ENCODE measurements at places on chromosomes 3 and 15.

- DNase-seq: no peak
These were observed 664 bp upstream of the LARP6 start for GRCh38 chr15:70854666-70854976.

DNA sequence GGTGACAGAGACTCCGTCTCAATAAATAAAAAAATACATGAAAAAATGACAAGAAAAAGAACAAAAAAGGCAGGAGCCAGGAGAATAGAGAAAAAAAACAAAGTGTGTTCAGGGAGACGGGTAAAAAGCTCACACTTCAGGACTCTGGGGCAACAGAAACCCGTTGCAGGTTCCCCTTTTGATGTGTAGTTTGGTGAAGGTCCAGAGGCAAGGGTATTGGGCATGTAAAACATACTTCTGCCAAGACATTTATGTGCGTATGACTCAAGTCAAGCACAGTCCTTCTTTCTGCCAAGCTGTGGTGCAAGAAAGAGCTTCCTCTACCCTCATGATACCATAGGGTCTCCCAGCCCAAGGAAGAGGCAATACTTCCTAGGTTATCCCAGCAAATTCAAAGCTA is 33.4 kb upstream of the STRIT1 start:
- DNase-seq: no peak

DNA sequence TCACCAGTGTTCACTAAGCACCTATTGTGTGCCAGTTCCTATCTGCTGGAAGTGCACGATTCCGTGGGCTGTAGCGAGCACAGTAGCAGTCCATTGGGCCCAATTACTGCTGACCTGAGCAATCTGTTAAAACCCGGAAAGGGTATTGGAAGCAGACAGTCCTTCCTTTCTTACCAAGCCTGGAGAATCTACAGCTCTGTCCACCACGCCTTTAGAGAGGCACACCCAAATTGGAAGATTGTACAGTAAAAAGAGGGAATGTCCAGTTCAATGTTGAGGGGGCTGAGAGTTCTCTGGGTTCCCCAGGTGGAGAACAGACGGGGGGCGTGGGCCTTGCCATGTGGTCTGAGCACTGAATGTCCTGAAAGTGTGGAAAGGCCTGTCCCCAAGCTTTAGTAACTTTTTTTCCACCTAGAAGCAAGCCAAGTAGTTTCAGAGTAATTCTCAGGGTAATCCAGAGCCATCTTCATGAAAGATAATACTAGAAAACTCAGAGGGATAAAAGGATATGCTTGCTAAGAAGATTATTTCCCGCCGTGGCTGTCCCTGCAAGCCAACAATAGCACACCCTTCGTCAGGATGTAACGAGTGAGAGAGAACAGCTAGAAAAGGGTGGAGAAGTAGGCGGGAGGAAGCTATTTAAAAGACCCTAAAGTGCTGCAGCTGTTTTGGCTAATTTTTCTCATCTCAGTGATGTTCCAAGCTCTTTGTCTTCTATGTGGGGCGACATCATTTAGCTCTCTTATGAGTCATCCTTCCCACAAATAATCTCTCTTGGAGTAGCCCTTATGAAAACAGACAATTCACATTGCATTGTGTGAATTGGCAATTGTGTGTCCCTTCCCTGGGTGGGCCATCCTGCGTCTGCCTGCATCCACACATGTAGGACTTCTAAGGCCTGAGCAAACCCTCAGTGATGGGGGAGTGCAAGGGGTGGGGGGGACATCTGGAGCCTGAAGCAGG is 181.0 kb downstream of the ATG7 start:
- no peak for DNase-seq

- DNase-seq: no peak
These were observed 103.7 kb downstream of the AQP9 start for GRCh38 chr15:58241872-58242271.

DNA sequence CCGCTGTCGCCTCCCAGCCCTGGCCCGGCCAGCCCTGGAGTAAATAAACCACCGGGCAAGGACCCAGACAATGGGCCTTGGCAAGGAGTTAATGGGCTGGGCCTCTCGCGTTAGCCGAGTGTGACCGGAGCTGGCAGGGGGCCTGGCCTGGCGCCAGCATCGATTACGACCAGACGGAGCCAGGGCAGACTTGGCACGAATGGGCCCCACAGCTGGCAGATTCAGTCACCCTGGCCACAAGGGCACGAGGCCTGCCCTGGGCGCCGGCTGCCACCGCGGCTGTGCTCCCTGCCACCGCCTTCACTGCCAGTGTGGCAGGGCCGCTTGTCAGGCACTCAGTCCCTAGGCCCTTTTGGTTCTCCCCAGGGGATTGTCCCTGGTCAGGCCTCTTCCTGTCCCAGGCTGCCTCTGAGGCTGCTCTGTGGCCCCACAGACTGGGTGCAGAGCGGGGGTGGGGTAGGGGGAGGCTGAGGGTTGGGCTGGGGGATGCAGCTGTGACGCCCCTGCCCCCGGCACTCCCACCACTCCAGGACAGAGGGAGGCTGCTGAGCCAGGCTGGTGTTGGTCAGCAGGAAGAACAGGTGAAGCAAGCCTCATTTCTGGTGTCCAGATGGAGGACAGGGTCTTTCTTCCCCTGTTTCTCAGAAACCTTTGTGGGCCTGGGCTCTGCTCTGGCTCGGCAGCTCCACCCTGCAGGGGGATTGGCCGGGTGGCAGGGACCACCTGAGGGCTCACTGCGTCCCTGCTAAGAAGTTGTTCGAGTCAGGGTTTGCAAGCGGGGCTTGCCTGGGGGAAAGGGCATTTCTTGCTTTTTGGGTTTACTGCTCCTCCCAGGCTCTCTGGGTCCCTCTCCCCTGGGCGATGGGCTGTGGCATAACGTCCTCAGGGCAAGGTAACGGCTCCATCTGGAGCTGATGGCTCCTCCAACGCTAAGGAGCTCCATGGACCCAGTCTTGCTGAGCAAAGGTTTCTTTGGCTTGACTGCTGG is 30.5 kb upstream of the SRP14 start:
- no peak for DNase-seq

DNA sequence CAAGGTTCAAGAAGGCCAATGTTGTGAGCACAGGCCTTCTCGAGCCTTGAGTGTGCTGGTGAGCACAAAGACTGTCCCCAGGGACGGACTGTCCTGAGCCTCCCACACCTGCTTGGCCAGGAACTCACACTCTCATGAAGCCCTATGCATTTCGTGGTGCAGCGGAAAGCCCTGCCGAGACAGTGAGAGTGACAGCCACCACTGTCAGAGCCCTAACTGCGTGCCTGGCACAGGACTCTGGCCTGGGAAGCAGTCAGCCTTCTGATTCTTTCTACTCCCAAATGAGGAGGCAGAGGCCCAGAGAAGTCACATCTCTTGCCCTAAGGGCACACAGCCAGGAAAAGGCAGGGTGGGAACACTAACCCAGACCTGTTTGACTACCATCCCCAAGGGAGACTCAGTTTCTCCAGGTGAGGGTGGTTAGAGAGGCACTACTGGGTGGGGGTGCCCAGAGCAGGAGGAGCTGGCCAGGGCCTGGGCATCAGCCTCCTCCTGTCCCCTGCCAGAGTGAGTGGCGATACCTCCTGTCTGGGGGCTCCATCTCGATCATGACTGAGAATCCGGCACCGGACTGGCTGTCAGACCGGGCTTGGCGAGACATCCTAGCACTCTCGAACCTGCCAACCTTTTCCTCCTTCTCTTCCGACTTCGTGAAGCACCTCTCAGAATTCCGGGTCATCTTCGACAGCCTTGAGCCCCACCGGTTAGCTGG is 50.8 kb downstream of the SEMA3G start:
- DNase-seq: no peak

DNA sequence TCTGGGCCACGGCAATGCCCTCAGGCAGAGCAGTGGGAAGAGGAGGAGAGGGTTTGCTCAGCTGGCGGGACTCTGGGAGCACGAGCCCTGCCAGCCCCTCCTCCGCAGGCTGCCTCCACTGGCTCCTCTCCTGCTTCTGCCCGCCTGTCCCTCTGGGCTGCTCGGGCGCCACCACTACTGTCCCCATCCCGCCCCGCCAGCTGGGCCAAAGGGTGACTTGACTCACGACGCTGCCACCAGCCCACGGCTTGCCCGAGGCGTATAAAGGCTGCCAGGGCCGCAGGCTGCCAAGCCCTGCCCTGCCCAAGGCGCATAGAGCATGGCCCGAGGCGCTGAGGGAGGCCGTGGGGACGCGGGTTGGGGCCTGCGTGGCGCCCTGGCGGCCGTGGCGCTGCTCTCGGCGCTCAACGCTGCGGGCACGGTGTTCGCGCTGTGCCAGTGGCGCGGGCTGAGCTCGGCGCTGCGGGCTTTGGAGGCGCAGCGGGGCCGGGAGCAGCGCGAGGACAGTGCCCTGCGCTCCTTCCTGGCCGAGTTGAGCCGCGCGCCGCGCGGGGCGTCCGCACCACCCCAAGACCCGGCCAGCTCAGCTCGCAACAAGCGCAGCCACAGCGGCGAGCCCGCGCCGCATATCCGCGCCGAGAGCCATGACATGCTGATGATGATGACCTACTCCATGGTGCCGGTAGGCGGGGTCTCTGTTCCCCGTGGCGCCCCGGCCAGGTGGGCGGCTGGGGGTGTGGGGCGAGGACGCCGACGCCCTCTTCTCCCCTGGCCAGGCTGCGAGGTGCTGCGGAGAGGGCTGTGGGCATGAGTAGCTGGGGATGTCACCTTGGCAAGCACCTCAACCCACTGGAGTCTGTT is at the start of gene GLDN:
Gene GLDN, plus strand, starts transcription at position 290 of the 861 bp plus-strand sequence. Its CDS starts 30 bp downstream, at position 320.
- no peak for DNase-seq

- DNase-seq: no peak
These were observed 52.1 kb downstream of the ITGA11 start for GRCh38 chr15:68379759-68380290.

DNA sequence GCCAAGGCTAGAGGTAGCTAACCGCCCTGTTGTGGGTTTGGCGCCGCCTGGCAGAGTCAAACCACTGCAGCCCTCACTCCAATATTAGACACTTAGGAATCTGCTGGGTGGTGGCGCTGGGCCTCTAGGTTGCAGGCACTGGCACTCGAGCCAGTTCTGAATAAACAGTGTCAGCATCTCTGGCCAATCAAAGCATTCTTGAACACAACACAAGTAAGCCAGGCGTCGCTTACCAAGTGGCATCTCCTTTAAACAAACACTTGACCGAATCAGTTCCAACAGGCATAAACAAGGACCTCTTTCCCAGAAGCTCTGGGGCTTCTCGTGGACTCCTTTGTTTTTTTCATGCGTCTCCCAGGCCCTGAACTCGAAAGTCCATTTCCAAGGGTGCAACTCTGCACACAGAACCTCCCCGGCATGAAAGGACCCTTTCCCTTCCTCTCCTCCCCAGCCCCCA is 82.3 kb downstream of the LRIG1 start:
- no peak for DNase-seq

GRCh38 chr3:12198301-12198700 is 39.6 kb upstream of the TIMP4 start:
- no peak for DNase-seq

GRCh38 chr3:123914829-123915228 is 30.7 kb upstream of the MYLK start:
- DNase-seq: no peak

- no peak for DNase-seq
These were observed 31.8 kb downstream of the UPK1B start for GRCh38 chr3:119205209-119205608.

GRCh38 chr3:189304465-189305351 is 132.9 kb downstream of the TPRG1 start:
- no peak for DNase-seq

DNA sequence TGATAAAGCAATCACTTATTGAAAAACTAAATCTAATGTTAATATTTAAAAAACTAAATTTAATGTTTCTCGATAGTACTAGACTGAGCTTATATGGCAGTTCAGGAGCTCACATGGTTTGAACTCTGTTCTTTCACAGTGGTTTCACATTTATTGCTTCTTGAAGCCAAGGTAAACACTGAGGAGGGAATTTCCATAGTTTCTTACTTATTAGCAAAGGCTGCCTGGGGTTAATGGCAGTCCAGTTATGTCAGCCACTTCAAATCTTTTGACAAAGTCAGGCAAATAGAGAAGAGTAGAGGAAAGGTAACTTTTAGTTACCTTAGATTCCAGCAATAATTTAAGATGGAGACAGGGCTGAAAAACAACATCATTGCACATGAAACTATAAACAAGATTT is 831.5 kb downstream of the ROBO2 start:
- DNase-seq: no peak

- DNase-seq: no peak
These were observed 161.9 kb downstream of the FNDC3B start for GRCh38 chr3:172201136-172201869.

DNA sequence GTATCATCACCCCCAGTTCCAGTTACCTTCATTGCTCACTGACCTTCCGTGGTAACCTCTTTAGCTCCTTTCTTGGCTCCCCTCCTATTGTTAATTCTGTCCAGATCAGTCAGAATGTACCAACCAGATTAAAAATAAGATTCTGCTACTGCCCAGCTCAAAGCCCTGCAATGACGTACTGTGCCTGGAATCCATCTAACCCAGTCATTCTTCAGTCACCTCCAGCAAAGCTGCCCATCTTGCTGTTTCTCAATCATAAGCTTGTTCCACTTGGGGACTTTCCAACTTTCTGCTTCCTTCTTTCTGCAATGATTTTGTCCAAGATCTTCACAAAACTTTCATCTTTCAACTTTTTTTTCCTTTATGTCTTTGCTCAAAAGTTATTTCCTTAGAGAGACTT is 512.0 kb upstream of the ZNF385D start:
- DNase-seq: no peak

DNA sequence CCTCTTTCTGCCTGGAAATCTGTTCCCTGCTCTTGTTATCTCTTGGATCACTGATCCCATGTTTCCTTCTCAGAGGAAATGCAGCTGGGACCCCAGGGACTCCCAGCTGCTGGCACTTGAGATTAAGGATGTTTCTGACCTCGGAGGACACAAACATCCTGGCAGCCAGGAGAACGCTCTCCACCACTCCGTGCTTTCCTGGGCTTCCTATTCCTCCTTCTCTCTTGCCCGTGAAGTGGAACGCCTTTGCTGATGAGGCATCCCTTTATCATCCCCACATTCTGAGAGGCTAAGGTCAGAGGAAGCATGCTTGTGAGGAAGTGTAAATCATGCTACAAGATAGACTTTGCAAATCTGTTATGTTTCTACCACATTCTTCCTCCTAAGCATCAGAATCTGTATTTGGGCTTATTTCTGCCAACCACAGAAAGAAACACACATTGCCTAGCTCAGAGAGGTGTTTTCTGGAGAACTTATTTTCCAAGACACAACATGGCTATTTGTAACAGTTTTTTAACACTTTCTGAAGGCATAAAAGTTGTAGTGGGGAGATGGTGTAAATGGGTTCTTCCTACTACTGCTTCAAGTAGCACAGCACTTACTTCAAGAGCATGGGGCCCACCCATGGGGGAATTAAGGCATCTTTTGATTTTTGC is 25.6 kb upstream of the LDHAL6B start:
- DNase-seq: no peak

All from stimulated activated CD8-positive, alpha-beta memory T cell treated with anti-CD3 and anti-CD28 coated beads, Interleukin-7, amount 100 ng/mL, for 48 hours (primary cell).